ENCODE measurements at places on chromosomes 6 and 20.

GRCh38 chr6:43059168-43060033 is at the start of the genes KLC4 and MRPL2:
Gene KLC4 (plus strand): TSS chr6:43059631. CDS start chr6:43061336, 1,705 bp downstream.
Gene MRPL2 (minus strand): TSS chr6:43059434. CDS start chr6:43059381, 53 bp downstream.
- peak; percentile 100 for DNase-seq

- DNase-seq: no peak
Measured at GRCh38 chr20:5072756-5073659, 46.8 kb downstream of the PCNA start.

DNA sequence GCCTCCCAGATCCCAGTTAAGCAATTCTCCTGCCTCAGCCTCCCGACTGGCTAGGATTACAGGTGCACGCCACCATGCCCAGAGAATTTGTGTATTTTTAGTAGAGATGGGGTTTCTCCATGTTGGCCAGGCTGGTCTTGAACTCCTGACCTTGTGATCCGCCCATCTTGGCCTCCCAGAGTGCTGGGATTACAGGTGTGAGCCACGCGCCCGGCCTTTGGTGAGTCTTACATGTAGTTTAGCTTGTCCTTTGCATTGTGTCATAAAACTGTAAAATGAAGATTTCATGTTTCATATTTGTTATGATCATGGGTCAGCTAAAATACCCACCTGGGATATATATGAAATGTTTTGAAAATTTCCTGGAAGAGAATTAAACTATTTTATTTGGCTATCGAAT is 183.5 kb downstream of the SASH1 start:
- no peak for DNase-seq

- DNase-seq: no peak
Measured at GRCh38 chr6:125182237-125183008, 28.9 kb downstream of the TPD52L1 start.

- DNase-seq: peak; percentile 14
Measured at GRCh38 chr20:59010995-59011873, 4.2 kb upstream of the CTSZ start.

- DNase-seq: no peak
Measured at GRCh38 chr6:109050012-109050411, 44.6 kb downstream of the SESN1 start.

- DNase-seq: no peak
Measured at GRCh38 chr6:83824388-83824801, 28.8 kb upstream of the RIPPLY2 start.

DNA sequence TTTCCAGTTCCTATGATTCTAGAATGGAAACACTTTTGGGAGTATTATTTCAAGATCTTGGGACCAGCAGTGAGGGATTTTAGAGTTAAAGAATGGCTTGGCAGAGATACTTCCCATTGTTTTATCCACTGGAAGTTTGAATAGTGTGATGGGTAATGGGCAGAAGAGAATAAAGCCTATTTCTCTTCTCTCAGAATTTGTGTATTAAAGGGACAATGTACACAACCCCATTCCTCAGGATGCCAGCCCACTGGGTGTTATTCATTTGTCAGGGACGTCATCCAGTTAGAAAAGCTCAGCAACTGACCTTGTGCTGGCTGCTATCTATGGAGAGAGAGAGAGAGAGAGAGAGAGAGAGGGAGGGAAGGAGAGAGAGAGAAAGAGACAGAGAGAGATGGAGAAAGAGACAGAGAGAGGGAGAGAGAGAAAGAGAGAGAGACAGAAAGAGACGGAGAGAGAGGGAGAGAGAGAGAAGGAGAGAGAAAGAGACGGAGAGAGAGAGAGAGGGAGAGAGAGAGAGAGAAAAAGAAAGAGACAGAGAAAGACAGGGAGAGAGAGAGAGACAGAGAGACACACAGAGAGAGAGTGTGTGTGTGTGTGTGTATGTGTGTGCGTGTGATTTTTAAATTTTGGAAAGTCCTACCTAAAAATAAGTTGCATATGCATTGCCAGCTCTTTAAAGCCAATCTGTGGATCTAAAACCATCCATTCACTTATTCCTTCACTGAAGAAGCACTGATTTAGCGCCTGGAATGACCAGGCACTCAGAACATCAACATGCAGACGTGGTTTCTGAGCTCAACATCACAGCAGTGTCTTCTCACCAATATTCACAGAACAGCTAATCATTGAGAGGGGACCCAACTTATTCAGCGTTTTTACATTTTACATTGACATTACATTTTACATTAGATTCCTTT is 388.8 kb downstream of the THBS2 start:
- DNase-seq: no peak

- DNase-seq: no peak
Measured at GRCh38 chr6:29705389-29706231, 17.6 kb upstream of the HLA-F start.

GRCh38 chr20:16583474-16583873 is 10.2 kb upstream of the KIF16B start:
- no peak for DNase-seq

DNA sequence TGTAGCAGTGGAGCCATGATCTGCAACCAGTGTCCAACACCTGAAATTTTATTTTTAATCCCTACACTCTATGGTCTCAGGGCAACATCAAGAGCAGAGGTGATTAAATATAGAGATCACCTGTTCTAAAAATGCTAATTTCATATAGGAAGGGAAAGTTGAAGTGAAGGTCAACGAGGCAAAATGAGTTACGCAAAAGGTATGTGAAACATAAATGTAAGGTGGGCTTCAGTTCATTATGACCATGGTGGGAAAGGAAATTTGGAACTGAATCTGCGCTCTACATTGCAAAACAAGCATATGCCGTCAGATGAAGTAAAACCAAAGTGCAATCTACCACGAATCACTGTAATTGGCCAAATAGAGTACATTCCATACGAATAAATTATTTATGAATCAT is 35.2 kb upstream of the STMND1 start:
- DNase-seq: no peak

GRCh38 chr6:12335717-12336116 is 45.6 kb downstream of the EDN1 start:
- no peak for DNase-seq

- no peak for DNase-seq
Measured at GRCh38 chr6:79818471-79818870, 128.9 kb downstream of the ELOVL4 start.

- no peak for DNase-seq
Measured at GRCh38 chr20:6993011-6993410, 225.5 kb downstream of the BMP2 start.

- no peak for DNase-seq
Measured at GRCh38 chr6:106894978-106895702, 79.4 kb downstream of the CD24 start.

DNA sequence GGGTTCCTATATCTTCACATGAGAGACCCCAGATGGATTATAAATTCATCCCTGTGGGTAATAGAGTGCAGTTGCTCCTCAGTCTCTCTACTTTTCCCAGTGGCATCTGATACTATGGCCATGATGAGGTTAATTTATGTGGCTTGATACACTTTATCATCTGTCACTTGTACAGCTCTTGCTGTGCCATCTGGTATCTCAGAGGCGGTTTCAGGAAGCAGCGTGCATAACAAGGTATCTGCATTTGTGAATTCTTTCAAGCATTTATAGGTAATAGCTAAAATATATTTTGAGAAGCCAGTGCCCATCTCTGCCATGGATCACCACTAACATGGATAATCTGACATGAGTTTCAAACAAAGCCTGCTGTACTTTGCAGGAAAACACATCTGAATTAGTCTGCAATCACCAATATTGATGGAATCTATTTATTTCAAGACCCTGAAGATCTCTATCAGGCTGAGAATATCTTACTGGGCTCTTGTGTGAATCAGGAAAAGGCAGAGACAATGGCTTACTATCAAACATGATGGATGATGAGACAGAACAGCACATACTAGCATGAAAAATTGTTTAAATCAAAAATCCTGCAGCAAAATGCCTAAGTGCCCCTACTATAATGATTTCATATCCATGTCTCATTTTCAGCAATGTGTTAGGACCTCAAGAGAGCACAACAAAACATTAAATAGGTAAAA is 548.7 kb upstream of the MAP3K7 start:
- no peak for DNase-seq

- no peak for DNase-seq
Measured at GRCh38 chr6:113669606-113670005, 187.5 kb upstream of the MARCKS start.

- no peak for DNase-seq
Measured at GRCh38 chr20:33438481-33438880, 5.1 kb downstream of the SNTA1 start.

DNA sequence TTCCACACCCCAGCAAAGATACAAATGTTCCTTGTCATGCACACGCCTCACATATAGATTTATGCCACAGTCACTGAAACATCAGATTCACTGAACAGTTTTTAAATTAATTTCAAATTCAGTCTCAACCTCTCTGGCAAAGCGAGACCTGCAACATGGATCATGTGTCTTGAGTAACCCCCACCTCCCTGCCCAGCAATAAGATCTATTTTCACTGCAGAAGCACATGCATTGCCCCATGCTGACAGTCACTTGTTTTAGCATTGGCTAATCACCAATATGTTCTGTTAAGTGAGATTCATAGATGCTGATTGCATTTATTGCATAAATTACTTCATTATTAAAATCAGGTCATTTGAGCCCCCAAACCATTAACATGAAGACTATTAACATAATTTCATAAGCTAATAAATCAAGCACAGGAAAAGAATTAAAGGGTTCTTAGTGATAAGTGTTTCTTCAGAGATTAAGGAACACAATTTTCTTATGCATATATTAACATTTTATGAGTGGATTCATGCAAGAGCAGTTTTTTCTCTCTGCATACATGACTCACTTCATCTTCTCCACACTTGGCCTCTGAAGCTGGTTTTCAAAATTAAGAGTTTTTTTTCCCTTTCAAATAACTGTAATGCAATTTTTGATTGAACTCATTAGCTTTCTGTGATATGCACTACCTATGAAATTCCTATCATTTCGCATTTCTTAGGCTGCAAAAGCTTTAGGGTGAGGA is 173.2 kb upstream of the SOX4 start:
- DNase-seq: no peak

DNA sequence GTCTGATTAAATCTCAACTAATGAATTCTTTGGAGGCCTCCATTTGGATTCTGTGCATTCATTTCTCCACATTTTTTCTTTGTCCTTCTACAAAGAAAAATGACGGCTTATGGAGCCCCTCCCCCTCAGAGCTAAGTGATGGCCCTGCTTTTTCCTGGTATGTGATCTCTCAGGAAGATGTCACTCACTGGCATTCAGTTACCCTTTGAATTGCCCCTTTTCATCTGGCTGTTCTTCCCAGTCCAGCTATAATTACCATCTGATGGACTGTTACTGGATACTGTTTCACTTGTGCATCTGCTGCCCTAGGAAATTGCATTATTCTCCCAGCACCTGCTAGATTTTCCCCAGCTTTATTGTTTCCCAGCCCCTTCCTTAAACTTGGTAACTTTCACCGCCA is 151.9 kb downstream of the CFAP61 start:
- no peak for DNase-seq

DNA sequence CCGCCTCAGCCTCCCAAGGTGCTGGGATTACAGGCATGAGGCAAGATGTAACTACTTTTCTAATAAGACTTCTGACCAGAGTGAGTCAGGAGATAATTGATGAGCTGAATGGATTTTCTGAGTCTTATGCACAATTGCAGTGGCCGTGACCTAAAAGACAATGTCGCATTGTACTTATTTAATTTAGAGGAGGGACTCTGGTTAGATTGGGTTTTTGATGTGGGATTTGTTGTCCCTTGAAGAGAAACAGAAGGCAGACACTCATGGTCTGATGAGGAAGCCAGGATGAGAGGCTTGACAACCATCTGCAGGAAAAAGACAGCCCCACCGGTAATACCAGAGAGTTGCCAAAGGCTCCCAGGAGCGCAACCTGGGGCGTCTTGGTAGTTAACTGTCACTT is 68.0 kb downstream of the ISM1 start:
- no peak for DNase-seq

DNA sequence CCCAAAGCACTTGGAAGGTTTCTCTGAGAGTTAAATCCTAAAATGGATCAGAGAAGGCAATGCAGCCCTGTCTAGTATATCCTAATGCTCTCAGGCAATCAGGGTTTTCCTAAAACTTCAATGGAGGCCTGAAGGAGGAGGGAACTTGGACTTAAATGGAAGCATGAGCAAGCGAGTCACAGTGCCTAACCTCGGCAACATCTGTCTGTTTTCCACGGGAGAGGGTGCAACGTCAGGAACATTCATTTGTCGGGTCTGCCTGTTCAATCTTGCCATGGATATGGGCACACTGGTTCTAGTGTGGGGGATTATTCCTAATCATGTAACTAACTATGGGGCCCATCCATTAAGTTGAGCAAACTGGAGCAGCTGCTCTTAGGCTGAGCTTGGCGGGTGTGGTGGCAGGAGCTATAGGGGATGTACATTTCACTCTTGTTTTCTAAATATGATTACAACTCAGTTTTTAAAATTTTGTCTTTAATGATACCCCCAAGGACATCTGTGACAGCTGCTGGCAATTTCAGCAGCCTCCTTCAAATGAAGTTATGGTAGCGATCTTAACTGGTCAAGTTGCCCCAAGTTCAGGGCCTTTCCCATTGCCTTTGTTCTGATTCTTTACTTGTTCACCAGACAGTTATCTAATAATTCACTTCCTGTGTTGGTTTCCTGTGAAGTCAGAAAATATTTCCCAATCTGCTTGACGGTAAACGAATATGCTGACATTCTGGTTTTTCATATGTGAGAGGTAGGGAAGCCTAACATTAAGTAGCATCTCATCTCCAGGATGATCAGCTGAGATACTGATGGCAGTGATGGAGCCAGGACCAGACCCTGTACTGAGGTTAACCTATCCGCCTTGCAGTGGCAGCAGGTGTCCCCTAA is 21.6 kb downstream of the DSE start:
- no peak for DNase-seq

- peak; percentile 57 for DNase-seq
Measured at GRCh38 chr6:33812669-33813068, 8.9 kb upstream of the MLN start.

GRCh38 chr6:131443514-131443913 is 129.5 kb upstream of the ARG1 start:
- DNase-seq: peak; percentile 51

- no peak for DNase-seq
Measured at GRCh38 chr6:157486572-157486971, 105.6 kb downstream of the ZDHHC14 start.

DNA sequence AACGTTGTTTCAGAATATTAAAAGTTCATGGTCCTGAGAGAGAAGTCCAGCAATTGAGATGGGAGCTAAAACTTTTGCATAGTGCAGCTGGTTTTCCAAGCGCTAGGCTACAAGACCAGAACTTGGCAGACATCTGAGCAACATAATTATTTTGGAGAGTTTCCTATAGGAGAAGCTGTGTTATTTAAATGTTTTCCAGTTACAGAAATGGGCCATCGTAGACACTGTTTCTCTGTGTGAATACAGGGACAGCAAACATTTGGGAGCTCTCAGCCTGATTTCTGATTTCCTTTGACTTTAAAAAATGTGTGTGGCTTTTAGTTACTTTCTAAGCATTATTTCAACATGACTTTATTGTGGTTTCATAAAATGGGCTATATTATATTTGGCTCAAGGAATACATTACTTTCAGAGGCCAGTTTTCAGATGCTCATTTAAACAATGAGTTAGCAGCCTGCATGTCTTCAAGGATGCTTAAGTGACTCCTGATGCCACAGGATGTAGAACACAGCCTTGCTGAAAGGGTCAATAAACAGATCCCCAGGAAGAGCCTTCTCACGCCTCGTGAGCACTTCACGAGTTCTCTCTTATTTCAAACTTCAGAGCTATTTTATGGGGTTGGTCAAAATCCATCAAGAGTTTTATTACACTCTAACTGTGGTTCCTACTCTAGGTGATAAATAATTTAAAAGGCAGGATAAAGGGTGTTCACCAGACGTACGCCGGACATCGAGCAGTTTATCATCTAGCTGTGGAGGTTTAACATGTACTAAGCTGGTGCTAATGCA is 193.8 kb downstream of the SMOC2 start:
- no peak for DNase-seq

Data from activated CD4-positive, alpha-beta memory T cell treated with anti-CD3 and anti-CD28 coated beads for 36 hours (primary cell).